Fibroblast of lung (primary cell): ENCODE measurements at places on chromosomes 3 and 15.
A peak's percentile ranks its signal among the peaks of the same experiment; 100 is the strongest.

DNA sequence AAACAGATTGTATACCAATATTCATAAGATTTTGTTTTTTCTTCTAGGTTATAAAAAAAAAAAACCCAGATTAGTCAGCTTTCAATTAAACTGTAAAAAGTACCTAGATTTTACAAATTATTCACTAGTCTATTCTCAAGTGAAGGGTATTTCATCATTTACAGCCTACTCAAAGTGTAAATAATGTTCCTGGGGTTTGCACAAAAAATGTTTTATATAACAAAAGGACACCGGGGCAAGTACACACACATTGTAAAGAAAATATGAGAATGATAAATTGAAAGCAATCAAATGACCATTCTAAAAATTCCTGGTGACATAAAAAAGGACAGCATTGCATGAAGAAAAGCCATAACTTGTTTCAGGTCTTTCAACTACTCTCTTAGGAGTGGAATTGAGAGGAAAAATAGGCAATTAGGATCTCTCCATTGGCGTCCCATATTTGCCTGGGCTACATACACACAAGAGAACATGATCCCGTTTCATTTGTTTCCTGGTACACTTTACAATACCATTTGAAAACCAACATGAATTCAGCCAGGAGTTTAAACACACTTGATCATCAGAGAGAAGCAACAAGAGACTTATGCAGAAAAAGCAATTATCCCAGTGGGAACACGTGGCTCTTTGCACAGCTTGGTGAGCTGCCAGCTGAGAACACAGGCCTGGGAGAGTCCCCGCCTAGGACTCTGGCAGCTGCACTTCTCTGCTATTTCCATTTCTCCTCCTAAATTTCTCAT, 1039.2 kb downstream of the ROBO1 start:
- no peaks in the 10 kb centered on the region for H3K4me1 ChIP-seq
- DNase-seq: peak; percentile 80
- H3K36me3 ChIP-seq: no peaks in the 10 kb centered on the region
- no peak overlapping the region for H3K27ac ChIP-seq
- H3K4me3 ChIP-seq: no peak overlapping the region

DNA sequence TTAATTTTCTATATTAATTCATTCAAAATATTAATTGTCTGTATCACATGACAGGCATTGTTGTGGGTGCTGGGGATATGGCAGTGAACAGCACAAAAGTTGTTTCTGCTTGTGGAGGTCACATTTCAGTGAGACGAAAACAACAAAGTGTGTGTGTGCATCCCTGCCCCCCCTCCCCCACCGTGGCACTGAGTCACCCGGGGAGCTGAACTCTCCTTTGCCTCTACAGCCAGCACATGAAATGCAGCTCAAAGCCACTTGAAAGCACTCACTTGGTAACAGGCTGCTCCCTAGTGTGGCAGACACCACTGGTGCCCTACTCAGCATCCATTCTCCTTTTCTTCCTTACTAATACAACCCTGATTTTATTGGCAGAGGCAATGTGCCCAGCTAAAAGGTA, 16.9 kb upstream of the SCAMP5 start:
- H3K27me3 ChIP-seq: no peaks in the 10 kb centered on the region
- no peak overlapping the region for H3K27ac ChIP-seq
- H3K36me3 ChIP-seq: no peaks in the 10 kb centered on the region
- no peak overlapping the region for H3K4me3 ChIP-seq
- DNase-seq: peak; percentile 43
- no peaks in the 10 kb centered on the region for H3K4me1 ChIP-seq

GRCh38 chr3:13661121-13661520, 112.2 kb downstream of the FBLN2 start:
- H3K4me3 ChIP-seq: no peak overlapping the region
- H3K27me3 ChIP-seq: no peaks in the 10 kb centered on the region
- H3K36me3 ChIP-seq: no peaks in the 10 kb centered on the region
- no peak overlapping the region for H3K27ac ChIP-seq
- no peak for DNase-seq

DNA sequence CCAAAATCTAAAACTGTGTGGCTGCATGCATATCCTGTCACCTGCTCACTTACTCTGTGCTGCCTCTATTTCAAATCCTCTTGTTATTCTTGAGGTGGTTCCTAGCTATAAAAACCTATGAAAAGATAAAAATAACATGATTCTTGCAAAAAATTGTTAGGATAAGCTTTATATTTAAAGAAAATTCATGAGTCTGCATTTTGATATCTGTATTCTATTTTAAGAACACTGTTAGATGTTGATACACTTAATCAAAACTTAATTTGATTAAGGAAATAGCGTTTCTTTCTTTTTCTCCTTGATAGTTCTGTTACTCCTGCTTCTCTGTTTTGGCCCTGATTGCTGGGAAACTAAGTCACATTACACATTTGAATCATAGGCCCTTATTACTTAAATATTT, 22.5 kb downstream of the STT3B start:
- no peak for DNase-seq
- H3K4me3 ChIP-seq: no peak overlapping the region
- no peak overlapping the region for H3K27ac ChIP-seq
- no peaks in the 10 kb centered on the region for H3K27me3 ChIP-seq

DNA sequence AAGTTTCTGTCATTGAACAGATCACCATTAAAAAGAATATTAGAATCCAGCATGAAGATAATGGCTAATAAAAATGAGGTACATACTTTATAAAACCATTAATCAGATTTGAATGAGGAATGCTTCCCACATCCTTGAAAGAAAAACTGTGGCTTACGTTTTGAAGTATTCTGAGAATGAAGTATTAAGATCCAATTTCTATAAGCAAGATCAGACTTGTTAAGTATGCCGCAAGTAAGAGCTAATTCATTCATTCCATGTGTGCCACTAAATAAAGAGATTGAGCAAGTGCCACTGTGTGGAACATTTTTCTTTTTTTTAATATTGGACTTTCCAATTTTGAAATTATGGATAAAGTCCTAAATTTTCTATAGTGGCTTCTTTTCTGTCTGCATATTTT, 30.6 kb downstream of the NMD3 start:
- no peak overlapping the region for H3K27ac ChIP-seq
- peaks cover 3% of the 10 kb centered on the region for H3K36me3 ChIP-seq
- no peaks in the 10 kb centered on the region for H3K27me3 ChIP-seq
- H3K4me3 ChIP-seq: no peak overlapping the region
- no peak for DNase-seq
- H3K4me1 ChIP-seq: no peaks in the 10 kb centered on the region

GRCh38 chr15:85826756-85827515, 32.2 kb upstream of the KLHL25 start:
- DNase-seq: peak; percentile 27
- no peak overlapping the region for H3K27ac ChIP-seq
- no peaks in the 10 kb centered on the region for H3K27me3 ChIP-seq
- H3K4me3 ChIP-seq: no peak overlapping the region
- H3K36me3 ChIP-seq: no peaks in the 10 kb centered on the region
